ENCODE measurements at places on chromosomes 7 and 10.

GRCh38 chr7:1470901-1471300, 11.6 kb upstream of the MICALL2 start:
- no peak for DNase-seq

DNA sequence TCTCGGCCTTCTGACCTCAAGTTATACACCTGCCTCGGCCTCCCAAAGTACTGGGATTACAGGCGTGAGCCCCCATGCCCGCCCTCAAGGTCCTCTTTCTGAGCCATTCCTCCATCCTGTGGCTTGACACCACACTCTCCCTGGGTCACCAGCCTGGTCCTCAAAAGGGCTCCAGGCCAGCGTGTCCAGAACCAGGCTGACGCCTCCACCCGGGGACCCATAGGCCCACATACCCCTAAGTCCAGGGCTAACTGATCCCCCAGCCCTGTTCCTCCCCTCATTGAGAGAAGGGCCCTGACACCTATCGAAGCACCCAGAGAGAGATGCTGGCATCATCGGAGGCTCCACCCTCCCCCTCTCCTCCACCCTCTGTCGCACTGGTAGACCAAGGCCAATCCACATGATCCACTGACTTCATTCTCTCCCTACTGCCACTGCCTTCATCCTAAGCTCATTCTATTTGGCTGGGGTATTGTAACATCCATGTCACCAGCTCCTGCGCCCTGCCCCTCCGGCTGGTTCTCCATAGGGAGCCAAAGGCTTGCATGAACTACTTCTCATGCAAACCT, 46.7 kb downstream of the TMEM270 start:
- DNase-seq = no peak

DNA sequence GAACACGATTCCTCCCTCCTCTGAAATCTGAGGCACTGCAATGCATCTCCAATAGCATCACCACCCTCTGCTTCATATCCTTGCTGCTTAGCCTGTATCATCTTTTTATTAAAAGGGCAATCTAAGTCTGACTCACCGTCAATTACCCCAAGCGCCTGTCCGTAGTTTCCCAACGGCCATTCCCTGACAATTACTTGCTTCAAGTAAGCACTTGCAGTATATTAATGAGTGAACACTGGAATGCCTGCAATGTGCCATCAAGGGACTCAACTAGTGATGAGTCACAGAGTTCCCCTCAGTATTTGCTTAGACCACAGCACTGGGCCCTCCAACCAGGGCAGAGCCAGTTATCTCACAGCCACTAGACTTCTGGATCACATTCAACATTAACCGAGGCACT, 19.5 kb upstream of the PPP1R3C start:
- no peak for DNase-seq

- DNase-seq = no peak
Measured at GRCh38 chr7:28939367-28939766, 18.8 kb downstream of the TRIL start.

DNA sequence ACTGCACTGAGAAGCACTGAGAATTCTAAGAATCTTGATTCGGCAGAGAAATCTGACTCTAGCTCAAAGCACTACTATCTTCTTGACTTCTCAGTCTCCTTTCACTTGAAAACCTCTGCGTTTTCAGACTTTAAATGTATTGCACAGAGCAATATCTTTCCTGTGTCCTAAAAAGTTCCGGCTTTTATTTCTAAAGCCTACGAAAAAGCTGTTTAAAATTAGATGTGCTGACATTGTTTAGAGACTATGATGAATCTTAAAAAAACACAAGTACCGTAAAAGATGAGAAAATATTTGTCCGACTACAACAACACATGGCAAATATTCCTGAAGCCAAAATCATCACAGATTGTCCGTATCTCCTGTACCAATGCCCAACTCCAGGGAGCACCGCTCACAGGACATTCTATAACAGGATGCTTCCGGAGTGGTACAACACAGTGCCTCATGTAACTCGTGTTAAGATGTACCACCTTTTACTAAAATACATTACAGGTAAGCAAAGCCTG, 136.9 kb downstream of the CUBN start:
- no peak for DNase-seq

DNA sequence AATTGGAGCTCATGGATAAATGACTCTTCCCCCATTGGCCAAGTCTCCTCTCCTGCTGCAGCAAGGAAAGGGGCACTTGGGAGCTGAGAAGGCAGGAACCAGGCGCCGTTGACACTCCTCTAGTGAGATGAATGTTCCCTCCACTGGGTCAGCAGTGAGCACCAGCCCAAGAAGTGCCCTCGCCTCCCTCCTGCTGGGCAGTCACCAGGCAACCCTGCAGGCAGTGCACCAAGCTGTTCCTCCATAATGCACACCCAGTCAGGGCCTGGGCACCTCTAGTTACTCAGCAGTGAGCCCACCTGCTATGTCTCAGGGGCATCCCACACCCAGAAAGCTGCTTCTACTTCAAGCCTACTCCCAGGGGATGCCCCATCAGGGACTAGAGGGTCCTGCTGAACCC, 84.3 kb downstream of the KCNMA1 start:
- DNase-seq = no peak

GRCh38 chr10:70331486-70332268, 47.9 kb upstream of the NPFFR1 start:
- DNase-seq = no peak

DNA sequence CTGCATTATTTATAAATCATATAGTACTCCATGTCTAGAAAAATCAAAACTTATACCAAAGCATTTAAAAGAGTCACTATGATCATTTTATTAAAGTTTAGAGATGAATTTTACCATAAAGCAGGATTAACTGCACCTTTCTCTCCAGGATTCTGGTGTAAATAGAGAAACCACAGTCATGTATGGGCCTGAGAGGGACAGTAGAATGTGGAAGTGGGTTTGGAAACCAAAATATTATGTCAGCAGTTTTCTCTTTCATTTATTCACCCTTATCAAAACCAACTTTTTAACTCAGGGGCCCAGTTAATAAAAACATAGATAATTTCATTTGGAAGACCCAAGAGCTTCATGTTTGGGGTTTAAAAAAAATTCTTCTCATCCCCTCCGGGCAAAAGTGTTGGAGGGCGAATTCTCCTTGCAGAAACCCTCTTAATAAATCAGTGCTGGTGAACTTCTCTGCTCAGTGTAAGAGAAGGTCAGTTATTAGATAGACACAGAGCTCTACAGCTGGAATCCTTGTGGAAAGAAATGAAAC, 266.2 kb downstream of the CREB5 start:
- no peak for DNase-seq

- DNase-seq = no peak
Measured at GRCh38 chr10:117541405-117541908, 1.1 kb upstream of the EMX2 start.

- no peak for DNase-seq
Measured at GRCh38 chr10:62249957-62250356, 18.7 kb downstream of the RTKN2 start.

GRCh38 chr7:121392277-121393004, 3.7 kb downstream of the FAM3C start:
- no peak for DNase-seq

GRCh38 chr10:49516216-49516970, 22.5 kb downstream of the ERCC6 start:
- no peak for DNase-seq

DNA sequence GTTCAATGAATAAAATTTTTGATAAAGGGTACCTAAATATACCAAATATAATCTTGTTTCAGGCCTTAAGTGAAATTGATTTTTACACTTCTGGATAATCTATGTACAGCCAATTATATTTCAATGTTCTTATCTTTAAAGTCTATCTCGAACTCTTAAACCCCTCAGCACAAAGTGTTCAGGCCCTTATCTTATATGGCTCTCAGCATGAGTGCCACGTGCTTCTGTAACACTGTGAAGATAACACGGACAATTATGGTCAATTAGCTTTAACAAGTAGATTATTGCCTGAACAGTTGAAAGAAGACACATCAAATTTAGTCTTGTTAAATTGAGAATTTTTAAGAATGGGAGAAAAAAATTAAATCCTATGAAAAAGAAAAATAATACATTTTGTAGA, 40.4 kb upstream of the DMTF1 start:
- no peak for DNase-seq

- no peak for DNase-seq
Measured at GRCh38 chr10:126408953-126409641, 20.8 kb upstream of the ADAM12 start.

DNA sequence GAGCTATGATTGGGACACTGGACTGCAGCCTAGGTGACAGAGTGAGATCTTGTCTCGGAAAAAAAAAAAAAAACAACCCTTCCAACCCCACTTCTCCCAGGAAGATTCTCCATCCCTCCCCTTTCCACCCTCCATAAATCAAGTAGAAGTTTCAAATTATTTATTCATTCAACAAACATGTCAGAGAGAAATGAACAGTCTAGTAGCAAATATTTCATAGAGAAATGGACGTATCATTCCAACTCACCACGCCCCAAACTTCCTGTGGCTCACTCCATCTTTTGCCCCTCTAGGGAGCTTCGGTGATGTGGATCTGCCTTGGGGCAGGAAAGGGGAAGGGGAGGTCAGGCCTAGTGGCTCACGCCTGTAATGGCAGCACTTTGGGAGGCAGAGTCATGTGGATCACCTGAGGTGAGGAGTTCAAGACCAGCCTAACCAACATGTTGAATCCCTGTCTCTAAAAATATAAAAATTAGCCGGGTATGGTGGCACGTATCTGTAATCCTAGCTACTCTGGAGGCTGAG, 638 bp upstream of the TRAPPC14 start:
- DNase-seq = no peak

DNA sequence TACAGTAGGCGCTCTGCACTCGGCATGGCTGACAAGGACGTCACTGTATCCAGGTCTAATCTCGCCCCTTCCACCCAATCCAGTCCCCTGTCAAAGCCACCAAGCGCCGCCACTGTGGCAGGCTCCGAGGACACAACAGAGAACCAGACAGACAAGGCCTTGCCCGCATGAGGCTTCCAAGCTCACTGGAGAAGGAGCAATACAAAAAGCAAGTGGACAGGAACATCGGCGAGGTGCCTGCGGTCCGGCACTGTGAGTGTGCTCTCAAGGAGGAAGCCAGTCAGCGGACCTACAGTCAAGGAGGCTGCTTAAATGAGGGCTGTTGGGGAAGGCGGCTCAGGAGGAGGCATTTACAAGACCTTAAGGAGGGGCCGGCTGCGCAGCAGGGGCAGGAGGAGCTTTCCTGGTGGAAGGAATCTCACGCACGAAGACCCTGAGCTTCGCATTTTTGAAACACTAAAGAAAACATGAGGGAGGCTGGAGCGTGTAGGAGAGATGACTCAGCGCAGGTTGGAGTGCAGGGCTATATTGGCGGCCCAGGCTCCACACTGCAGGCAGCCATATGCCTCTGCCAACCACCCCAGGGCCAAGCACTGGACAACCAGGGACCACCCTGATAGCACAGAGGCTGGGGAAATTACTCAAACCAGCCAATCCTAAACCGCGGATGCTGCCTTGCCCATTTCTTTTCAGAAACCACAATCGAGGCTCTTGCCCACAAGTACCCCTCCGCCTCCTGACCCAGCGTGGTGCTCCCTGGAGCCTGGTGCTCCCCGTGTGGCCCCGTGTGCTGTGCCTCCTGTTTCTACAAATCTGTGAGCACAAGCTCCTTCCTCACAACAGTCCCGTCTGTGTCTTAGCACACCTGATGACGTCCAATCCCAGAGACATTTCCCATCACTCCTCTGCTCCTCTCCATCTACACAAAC, 28.9 kb downstream of the GNA12 start:
- no peak for DNase-seq

DNA sequence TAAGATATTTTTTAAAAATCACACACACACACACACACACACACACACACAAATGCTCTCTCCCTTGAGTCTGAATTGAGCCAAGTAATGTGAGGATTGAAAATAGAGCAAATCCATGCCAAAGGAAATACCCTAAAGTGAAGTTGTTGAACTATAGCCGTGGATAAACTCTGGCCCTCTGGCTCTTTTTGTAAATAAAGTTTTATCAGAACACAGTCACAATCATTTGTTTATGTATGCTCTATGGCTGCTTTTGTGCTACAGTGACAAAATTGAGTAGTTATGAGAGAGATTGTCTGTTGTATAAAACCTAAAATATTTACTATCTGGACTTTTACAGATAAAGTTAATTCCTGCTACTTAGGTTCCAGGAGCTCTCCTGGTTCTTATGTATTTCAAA, 39.1 kb downstream of the NKX2-3 start:
- DNase-seq = no peak

DNA sequence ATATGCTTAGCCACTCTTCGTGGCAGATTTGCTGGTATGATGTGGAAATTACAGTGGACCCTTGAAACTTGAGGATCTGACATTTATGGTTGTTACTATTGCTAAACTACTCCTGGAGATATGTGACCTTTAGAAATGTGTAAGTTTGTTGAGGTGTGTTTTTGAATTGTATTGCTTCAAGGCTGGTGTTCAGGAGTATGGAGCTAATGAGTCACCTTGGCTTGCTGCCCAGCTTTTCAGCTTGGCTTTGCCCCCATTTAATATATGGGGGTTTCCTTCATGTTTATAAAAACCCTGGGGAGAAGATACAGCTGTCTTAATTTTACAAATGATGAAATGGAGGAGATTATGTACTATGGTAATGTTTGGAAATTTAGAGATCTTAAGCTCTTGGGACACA, 11.6 kb downstream of the HBP1 start:
- peak; percentile 61 for DNase-seq

DNA sequence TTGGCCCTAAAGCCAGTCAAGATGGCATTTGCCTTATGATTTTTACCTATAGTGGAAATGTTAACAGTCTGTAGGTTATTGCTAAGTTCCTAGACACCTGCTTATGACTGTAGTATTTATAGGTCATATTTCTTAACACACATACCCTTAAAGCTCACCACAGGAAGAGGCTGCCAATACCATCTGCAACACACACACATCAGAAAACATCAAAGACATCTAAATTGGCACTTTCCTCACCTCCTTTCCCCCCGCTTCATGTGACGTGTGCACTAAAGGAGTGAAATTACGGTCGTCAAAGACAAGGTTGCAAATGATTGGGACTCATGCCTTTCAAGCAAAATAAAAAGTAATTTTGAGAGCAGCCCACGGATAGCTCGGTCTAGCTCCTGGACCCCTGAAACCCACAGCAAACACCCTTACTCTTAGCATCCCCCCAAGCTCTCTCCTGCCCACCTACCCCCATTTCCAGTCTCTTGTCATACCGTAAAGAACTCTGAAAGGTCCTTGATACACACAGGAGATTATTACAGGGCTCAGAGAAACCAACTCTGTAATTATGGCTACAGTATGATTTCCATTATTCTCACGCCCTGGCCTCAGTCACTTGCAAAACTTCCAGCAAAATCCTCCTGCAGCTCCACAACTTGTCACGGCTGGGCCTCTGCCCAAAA, 90.5 kb downstream of the PLXNA4 start:
- peak; percentile 11 for DNase-seq

GRCh38 chr10:33487014-33487776, 152.7 kb upstream of the NRP1 start:
- DNase-seq = no peak

DNA sequence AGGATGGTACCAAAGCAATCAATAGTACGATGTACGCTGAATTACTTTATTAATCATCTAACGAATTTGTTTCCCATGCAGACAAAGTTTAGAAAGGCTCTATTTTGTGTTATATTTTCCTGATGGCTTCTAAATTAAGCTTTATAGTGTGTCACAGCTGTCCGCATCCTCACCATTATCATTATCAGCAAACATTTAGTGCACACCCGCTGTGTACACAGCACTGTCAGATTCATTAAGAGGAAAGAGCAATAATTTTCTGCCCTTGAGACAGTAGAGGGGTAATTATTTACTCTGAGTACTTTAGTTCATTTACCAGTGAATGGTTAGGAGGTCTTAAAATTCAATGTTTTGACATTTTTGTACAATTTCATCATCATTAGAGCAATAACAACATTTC, 233.3 kb upstream of the PTPRZ1 start:
- no peak for DNase-seq

- DNase-seq = no peak
Measured at GRCh38 chr10:51367127-51367526, 292.8 kb downstream of the PRKG1 start.
